ENCODE measurements at places on chromosomes 16 and 17. TPM values are rescaled to one million over a fixed set of nuclear protein-coding genes. Genes with fewer than 3 reads are reported as not detected.

GRCh38 chr16:13036600-13036999 is 135.2 kb downstream of the SHISA9 start:
- DNase-seq: peak; percentile 56

The PDIA2 gene
- total RNA-seq: not detected

The HS3ST3A1 gene
- total RNA-seq: 5.7 TPM

The NPIPB13 gene
- total RNA-seq: 1.4 TPM

The AIPL1 gene
- total RNA-seq: not detected

GRCh38 chr16:15640966-15641365 is 2.0 kb downstream of the MARF1 start:
- no peak for DNase-seq

The BTBD17 gene
- total RNA-seq: not detected

- DNase-seq: no peak
These were observed 5.9 kb upstream of the CD300H start for GRCh38 chr17:74573169-74573568.

The SLC16A11 gene
- total RNA-seq: not detected

Data from renal cortical epithelial cell (primary cell).